ENCODE measurements at places on chromosomes 16 and 17. TPM values are rescaled to one million over a fixed set of nuclear protein-coding genes. Genes with fewer than 3 reads are reported as not detected.

Gene PLD6
- total RNA-seq: not detected

Gene CBX4
- total RNA-seq: 9.8 TPM

Gene CCL16
- total RNA-seq: not detected

Gene ADAD2
- total RNA-seq: not detected

Gene CDIPT
- 79.0 TPM for total RNA-seq

GRCh38 chr17:73667181-73667959 lies 23.1 kb upstream of the SDK2 start:
- no peak overlapping the region for H3K27ac ChIP-seq
- no peaks in the 10 kb centered on the region for H3K36me3 ChIP-seq
- H3K4me3 ChIP-seq: no peak overlapping the region
- peaks cover 9% of the 10 kb centered on the region for H3K27me3 ChIP-seq
- peak; percentile 33 for DNase-seq

DNA sequence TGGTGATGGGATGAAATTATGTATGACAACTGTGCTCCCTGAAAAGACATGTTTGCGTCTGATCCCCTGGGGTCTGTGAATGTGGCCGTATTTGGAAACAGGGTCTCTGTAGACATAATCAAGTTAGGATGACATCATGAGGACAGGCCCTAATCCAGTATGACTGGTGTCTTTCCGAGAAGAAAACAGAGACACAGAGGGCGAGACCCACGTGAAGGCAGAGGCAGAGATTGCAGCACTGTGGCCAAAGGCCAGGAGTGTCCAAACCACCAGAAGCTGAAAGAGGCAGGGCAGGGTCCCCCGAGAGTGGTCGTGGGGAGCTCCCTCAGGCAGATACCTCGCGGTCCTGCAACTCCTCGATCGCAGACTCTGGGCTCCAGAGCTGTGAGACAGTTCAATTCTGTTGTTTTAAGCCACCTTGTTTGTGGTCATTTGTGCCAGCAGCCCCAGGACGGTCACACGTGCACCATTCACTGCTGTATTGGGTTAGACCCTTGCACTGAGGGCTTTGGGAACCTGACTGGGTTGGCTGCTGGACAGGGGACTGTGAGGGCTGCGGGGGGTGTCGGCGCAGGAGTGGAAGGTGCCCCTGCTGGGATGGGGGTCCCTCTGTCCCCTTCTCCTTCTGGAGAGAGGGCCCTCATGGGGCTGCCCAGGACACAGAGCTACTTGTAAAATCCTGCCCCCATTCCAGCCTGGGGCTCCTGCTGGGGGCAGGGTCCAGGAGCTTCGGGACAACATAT lies 27.7 kb downstream of the METRNL start:
- no peaks in the 10 kb centered on the region for H3K36me3 ChIP-seq
- H3K27ac ChIP-seq: no peak overlapping the region
- no peak for DNase-seq
- peaks cover 28% of the 10 kb centered on the region for H3K4me1 ChIP-seq

- H3K4me3 ChIP-seq: no peak overlapping the region
- H3K36me3 ChIP-seq: no peaks in the 10 kb centered on the region
- H3K27ac ChIP-seq: no peak overlapping the region
Observed at GRCh38 chr16:73183611-73184092, 135.7 kb upstream of the ZFHX3 start.

DNA sequence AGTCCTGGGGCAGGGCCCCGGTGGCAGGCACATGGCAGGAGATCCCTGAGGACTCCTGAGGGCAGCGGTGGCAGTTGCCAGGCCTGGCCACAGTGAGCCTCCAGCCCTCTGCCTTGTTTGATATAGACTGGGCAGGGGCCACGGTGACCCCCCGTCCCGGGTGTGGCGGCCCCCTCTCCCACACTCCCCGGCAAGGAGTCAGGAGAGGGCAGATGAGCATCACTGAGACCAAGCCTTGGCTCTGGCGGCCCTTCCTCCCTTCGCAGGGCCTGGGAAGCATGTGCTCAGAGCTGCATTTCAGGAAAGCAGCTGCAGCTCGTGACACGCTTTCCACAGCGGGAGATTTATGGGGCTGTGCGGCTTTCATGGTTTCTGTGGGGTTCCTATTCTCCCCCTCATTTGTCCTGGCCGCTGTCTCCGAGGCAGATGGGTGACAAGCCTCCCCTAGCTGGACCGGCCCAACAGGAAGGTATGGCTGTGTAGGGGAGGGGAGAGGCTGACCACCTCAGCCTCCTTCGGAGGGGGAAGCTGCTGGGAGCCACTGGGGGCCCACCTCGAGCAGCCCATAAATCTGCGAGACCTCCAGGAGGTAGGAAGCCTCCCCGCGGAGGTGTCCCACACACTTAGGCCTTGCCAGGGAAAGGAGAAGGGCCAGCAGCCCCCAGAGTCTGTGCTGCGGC lies 211.4 kb downstream of the NTN1 start:
- no peaks in the 10 kb centered on the region for H3K27me3 ChIP-seq
- no peak overlapping the region for H3K27ac ChIP-seq
- H3K36me3 ChIP-seq: no peaks in the 10 kb centered on the region
- peak; percentile 77 for DNase-seq

DNA sequence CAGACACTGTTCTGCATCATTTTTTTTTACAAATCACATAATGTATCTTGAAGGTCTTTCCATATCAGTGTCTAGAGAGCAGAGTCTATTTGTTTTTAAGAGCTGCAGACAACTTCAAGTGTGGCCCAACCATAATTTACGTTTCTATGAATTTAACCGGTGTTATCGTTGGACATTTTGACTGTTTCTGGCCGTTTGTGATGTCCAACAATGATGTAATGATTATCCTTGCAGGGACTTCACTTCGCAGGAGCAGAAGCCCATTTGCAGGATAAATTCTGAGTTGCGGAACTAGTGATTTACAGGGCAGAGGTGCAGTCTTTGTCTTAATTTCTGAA lies 26.9 kb upstream of the HLF start:
- peak overlapping the region; percentile 72 for H3K27ac ChIP-seq
- H3K36me3 ChIP-seq: no peaks in the 10 kb centered on the region

DNA sequence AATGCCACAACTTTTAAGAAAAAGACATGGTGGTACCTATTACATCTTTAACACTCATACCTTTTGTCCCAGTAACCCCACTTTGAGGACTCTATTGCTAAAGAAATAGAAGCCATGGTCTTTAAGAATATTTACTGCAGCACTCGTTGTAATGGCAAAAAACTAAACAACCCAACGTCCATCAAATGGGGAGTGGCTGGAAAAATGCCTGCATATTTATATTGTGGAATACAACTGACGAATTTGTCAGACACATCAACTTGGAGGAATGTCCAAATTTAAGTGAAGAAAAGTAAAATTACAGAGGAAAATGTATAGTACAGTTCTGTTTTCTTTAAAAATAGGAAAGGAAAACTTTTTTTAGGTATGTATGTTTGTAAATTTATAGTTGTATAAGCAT lies 47.8 kb downstream of the STX8 start:
- H3K4me1 ChIP-seq: peaks cover 8% of the 10 kb centered on the region
- no peaks in the 10 kb centered on the region for H3K36me3 ChIP-seq
- no peak overlapping the region for H3K27ac ChIP-seq
- DNase-seq: no peak
- no peak overlapping the region for H3K4me3 ChIP-seq

- H3K36me3 ChIP-seq: peaks cover 3% of the 10 kb centered on the region
- no peak overlapping the region for H3K27ac ChIP-seq
- no peaks in the 10 kb centered on the region for H3K27me3 ChIP-seq
- no peak for DNase-seq
Observed at GRCh38 chr16:56331915-56332314, 93.4 kb downstream of the AMFR start.

GRCh38 chr17:10447026-10447931 lies 22.1 kb downstream of the MYH4 start:
- DNase-seq: no peak
- no peaks in the 10 kb centered on the region for H3K36me3 ChIP-seq
- H3K27me3 ChIP-seq: no peaks in the 10 kb centered on the region
- H3K27ac ChIP-seq: no peak overlapping the region
- H3K4me3 ChIP-seq: no peak overlapping the region
- no peaks in the 10 kb centered on the region for H3K4me1 ChIP-seq

GRCh38 chr17:17352836-17353624 lies 49.9 kb downstream of the NT5M start:
- H3K4me3 ChIP-seq: no peak overlapping the region
- no peak for DNase-seq
- no peak overlapping the region for H3K27ac ChIP-seq
- no peaks in the 10 kb centered on the region for H3K36me3 ChIP-seq
- H3K27me3 ChIP-seq: no peaks in the 10 kb centered on the region
- H3K4me1 ChIP-seq: peaks cover 7% of the 10 kb centered on the region

DNA sequence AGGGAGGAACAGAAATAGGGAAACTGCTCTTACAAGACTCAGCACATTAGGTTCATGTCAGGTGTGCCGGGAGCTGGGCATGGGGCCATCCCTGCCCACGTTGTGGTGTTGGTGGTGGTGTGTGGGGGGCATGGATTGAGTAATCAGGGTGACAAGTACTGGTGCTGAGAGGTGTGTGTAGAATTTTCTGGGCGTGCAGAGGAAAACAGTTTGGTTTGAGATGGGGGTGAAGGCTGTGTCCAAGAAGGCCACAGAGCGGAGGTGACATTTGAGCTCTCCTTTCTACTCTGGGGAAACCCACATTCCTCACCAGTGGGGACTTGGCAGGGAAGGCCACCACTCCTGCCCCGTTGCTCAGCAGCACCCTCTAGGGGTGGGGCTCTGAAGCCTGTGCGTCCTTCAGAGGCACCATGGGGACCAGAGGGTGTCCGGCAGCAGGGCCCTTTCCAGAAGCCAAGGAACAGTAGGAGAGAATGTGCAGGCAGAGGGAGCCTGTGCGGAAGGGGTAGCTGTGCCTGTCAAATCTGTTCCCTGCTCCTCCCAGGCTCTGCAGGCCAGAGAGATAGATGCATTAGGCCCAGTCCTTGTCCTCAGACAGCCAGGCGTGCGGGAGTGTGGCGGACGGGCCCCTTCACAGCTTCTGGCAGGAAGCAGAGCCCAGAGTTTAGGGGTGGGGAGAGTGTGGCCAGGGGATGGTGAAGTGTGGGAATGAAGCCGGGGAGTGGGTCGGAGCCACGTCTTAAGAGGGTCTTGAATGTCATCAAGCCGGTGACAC lies 48.7 kb upstream of the GSE1 start:
- H3K4me3 ChIP-seq: no peak overlapping the region
- H3K36me3 ChIP-seq: no peaks in the 10 kb centered on the region
- no peak for DNase-seq
- no peaks in the 10 kb centered on the region for H3K27me3 ChIP-seq
- peaks cover 96% of the 10 kb centered on the region for H3K4me1 ChIP-seq

GRCh38 chr17:48530208-48530886 lies 464 bp downstream of the HOXB1 start:
- H3K4me1 ChIP-seq: peaks cover 6% of the 10 kb centered on the region
- DNase-seq: no peak
- no peak overlapping the region for H3K27ac ChIP-seq

- H3K4me1 ChIP-seq: no peaks in the 10 kb centered on the region
- DNase-seq: no peak
- no peaks in the 10 kb centered on the region for H3K27me3 ChIP-seq
Observed at GRCh38 chr16:12126091-12126806, 149.7 kb downstream of the SNX29 start.

DNA sequence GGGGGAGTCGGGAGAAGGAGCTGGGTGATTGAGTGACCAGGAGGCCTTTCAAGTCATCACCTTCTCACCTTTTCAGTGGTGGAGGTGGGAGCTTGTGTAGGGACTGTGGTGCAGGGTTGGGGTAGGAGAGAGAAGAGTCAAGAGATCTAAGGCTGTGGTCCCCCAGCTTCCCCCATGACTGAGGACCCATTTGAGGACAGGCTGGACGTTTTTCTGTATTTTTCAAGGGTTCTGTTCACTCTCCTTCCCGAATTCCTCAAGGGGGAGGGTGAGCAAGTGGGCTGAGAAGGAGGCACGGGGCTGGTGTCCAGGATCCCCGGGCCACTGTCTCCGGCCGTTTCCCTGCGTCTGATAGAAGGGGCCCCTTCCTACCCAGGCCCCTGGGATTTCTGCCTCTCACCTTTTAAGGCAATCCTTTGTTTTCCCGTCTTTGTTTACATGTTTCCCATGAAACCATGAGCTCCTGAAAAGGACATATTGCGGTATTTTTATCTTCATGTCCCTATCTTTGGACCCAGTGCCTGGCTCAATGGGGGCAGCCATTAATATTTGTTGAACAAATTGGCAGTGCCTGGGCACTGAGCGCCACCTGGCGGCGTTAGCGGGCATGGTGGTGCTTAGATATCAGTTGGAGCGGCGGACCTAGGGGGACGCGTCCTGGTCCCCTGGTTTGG lies 9.2 kb upstream of the CD300A start:
- H3K4me3 ChIP-seq: no peak overlapping the region
- H3K36me3 ChIP-seq: no peaks in the 10 kb centered on the region
- no peak overlapping the region for H3K27ac ChIP-seq
- H3K4me1 ChIP-seq: peaks cover 52% of the 10 kb centered on the region
- peak; percentile 91 for DNase-seq

- no peaks in the 10 kb centered on the region for H3K36me3 ChIP-seq
- peak overlapping the region; percentile 25 for H3K27ac ChIP-seq
- peak; percentile 34 for DNase-seq
- H3K4me1 ChIP-seq: no peaks in the 10 kb centered on the region
- peaks cover 65% of the 10 kb centered on the region for H3K27me3 ChIP-seq
Observed at GRCh38 chr16:86680162-86680561, 101.8 kb downstream of the FOXL1 start.

Data from stomach (tissue), 19 donors.